ENCODE measurements at places on chromosomes 7 and 10.

GRCh38 chr7:91079487-91079886 is 184.7 kb upstream of the FZD1 start:
- DNase-seq: peak; percentile 67

GRCh38 chr10:50582766-50583762 is 40.7 kb downstream of the SGMS1 start:
- DNase-seq: no peak

GRCh38 chr7:101303102-101303701 is 18.4 kb downstream of the IFT22 start:
- DNase-seq: no peak

DNA sequence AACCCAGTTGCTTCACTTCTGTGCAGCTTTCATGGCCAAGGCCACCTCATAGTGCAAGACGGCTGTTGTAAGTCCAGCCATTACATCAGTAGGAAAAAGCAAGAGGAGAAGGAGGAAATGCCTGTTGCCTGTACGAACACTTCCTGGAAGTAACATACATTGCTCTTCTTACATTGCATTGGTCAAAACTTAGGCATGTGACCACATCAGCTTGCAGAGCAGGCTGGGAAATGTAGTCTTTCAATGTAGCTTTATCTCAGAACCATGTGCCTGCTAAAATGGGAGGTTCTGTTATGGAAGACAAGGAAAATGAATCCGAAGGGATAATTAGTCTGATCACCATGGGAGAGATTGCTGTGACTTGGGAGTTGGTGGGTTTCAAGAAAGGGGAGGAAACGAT is 4.3 kb downstream of the SLC29A3 start:
- peak; percentile 55 for DNase-seq

DNA sequence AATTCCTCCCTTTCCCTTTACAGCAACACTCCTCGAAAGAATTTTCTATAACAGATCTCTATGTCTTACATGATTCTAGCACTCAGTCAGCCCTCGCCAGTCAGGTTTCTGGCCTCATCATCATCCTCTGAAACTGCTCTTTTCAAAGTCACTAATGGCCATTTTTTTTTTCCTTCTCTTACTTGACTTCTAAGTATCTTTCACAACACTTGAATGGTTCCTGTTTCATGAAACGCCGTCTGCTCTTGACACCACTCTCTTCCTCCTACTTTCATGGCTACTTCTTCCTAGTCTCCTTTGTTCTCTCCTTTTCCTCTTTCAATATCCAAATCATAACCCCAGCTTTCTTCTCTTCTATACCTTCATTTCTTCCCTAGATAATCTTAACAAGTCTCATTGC is 100.5 kb upstream of the NRP1 start:
- DNase-seq: no peak

GRCh38 chr10:8014649-8015048 is 39.8 kb upstream of the GATA3 start:
- no peak for DNase-seq

DNA sequence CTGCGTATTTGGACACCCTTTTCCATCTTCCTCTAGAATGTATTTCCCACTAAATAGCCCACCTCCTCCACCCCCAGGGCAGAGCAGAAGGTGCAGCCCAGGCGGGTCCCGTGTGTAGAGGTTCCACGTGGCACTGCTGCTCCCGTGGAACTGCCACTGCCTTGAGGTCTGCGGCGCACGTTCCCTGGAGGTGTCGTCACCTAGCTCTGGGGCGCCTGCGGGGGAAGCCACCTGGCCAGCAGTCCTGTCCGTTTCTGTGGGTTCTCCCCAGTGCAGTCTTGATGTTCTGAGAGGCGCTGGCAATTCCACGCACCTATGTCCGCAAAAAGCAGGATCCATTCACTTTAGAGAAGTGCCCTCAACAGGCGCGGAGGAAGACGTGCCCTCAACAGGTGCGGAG is 21.9 kb downstream of the BNIP3 start:
- no peak for DNase-seq

GRCh38 chr10:28788252-28788651 is 110.9 kb downstream of the BAMBI start:
- DNase-seq: no peak

GRCh38 chr7:162632-163297 is 29.6 kb upstream of the FAM20C start:
- DNase-seq: no peak

GRCh38 chr10:127576740-127577161 is 27.6 kb downstream of the NPS start:
- DNase-seq: peak; percentile 27

DNA sequence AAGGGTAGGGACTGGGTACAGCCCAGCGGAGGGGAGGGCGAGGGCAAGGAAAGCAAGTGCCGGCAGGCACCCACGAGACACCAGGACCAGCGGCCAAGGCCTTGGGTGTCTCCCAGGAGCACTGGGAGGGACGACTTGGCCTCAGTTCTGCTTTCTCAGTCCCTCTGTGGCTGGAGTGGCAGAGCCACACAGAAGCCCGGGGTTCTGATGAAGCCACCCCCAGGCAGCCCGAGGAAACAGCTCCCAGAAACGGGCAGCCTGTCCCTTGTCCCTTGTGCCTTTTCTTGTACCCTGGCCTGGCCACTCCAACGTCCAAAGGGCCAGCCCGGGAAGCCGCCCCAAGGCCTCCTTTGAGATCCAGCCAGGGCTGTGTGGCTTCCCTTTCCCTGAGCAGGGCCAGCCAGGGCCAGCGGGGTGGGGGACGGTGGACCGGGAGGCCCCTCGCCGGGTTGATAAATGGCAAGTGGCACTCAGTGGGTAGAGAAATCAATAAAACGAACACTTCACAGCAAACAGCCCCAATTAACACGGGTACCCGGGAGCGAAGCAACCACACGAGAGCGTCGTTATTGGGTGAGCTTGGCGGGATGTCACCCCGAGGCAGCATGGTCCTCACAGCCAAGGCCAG is 69.8 kb upstream of the GNA12 start:
- no peak for DNase-seq

- DNase-seq: peak; percentile 81
Measured at GRCh38 chr7:93890041-93890463, 501 bp downstream of the TFPI2 start.

GRCh38 chr10:119680650-119681081 is 29.5 kb downstream of the BAG3 start:
- no peak for DNase-seq

- DNase-seq: no peak
Measured at GRCh38 chr10:114674346-114674745, 16.3 kb upstream of the ABLIM1 start.

DNA sequence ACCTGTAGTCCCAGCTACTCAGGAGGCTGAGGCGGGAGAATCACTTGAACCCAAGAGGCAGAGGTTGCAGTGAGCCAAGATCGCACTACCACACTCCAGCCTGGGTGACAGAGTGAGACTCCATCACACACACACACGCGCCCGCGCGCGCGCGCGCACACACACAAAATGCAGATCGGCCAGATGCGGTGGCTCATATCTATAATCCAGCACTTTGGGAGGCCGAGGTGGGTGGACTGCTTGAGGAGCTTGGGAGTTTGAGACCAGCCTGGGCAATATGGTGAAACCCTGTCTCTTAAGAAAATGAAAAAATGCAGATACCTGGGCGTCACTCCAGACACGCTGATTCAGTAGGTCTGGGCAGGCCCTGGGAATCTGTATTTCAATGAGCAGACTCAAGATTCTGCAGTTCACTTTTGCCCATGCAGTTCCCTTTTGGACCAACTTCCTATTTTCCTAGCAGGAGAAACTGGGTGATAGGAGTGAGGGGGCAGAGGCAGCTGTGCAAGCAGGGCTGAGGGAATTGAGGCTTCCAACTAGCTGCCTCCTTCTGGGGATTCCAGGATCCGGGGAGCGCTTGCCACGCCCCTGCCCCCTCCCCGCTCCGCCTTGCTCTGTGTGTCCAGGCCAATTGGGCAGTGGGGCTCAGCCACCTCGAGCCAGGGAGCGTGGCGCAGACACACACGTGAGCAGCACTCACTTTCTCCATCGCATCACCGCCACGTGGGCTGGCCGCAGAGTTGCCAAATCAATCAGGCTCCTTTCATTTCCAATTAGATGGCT is 173.6 kb downstream of the SH3PXD2A start:
- DNase-seq: no peak

GRCh38 chr7:30365621-30366020 is 81.2 kb downstream of the ZNRF2 start:
- DNase-seq: no peak

GRCh38 chr7:29565982-29566746 is 2.5 kb downstream of the PRR15 start:
- peak; percentile 24 for DNase-seq

DNA sequence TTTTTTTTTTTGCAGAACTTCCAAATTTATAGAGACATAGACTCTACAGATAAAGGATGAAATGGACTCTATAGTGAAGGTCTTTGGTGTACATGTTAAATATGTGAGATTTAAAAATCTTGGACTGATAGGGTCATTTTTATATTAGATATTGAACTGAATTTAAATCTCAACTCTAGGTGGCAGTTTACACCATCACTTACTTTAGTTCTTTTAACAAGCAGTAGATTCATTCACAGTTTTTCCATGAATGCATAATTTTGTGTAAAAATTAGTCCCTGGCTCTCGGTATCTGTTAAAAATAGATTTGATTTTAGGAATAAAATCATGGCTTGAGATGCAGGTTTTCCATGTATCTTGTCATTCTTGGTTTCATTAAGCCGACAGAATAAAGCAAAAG is 31.1 kb upstream of the SNX13 start:
- DNase-seq: peak; percentile 57

DNA sequence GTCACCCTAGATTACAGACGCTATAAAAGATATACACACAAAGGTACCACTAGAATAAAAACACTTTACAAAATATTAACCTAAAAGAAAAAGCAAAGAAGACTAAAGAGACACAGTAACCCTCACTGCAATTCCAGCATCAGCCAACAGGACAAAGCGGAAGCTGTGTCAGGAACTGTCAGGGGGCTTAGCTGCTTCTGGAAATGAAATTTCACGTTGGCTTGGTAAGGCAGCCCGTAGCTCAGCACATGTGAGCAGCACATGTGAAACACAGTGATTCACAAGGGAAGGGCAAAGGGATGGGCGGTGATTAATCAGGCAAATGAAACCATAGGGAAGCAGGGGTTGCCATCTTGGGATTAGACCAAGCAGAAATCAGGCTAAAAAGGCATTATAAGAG is 195.4 kb downstream of the MGMT start:
- no peak for DNase-seq

DNA sequence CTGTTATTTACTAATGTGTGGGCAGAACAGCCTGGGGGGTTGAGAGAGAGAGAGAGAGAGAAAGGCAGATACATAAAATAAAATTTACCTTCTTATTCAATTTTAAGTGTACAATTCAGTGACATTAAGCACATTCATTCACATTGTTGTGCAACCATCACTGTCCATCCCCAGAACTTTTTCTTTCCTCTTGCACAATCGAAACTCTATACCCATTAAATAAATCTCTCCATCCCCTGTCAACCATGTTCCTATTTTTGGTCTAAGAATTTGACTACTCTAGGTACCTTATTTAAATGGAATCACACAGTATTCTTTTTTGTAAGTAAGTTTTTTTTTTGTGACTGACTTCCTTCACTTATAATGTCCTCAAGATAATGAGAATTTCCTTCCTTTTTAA is 181.6 kb downstream of the SND1 start:
- peak; percentile 67 for DNase-seq

GRCh38 chr10:44902941-44903545 is 8.1 kb upstream of the TMEM72 start:
- no peak for DNase-seq

GRCh38 chr10:114632869-114633715 is 25.0 kb downstream of the ABLIM1 start:
- peak; percentile 78 for DNase-seq

DNA sequence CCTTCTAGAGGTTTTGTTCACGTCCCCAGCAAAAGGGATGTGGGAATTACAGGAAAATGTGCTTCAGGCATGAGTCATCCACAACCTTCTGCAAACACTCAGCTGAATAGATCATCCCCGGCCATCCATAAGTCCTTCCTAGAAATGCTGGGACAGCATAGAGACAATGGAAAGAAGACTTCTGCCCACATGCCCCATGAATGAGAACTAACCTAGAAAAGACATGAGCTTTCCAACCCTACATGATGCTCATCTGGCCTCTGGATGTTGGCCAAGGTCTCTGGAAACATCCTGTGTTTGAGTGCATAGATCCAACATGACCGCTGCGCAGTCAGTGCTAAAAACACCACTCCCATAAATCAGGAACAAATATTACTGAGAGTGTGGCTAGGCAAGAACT is 277.5 kb downstream of the PLXNA4 start:
- DNase-seq: peak; percentile 28
